Stimulated activated CD8-positive, alpha-beta memory T cell treated with anti-CD3 and anti-CD28 coated beads, Interleukin-4, amount 100 ng/mL, for 4 hours (primary cell): ENCODE measurements at places on chromosomes 2 and 18.

GRCh38 chr18:61732854-61733253, 160.0 kb downstream of the RNF152 start:
- DNase-seq: no peak

GRCh38 chr18:8337211-8337610, 272.0 kb upstream of the RAB12 start:
- DNase-seq: no peak

DNA sequence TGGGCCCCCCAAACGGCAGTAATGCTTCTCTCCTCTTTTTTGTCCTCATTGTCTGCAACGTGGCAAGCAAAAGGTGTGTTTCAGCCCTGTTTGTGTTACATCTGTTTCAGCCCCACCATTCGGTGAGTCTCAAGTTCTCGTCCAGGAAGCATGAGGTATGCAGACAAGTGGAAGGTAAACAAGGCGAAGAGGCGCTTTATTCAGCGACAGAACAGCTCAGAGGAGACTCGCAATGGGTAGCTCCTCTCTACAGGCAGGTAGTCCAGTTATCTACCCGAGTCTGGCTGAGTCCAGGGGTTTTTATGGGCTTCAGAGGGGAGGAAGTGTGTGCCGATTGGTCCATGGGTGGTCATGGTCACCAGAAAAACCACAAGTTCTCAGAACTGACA, 733.4 kb upstream of the CDH7 start:
- DNase-seq: no peak

DNA sequence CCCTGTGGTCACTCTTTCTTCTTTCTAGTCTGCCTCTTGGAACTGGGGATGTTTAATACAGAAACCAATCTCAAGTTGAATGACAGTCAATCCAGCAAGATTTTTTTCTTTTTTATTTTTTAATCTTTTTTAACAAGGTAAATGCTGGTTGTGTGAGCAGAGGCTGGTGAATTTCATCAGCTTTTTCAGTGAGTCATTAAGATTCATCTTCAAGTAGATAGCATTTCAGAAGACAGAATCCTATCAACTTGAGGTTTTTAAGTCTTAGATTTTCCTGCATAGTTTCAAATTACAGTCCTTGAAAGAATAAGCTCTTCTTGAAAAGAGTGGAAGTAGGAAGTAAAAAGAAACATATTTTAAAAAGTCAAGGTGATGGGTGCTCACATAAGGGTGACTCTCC, 12.4 kb downstream of the SLC8A1 start:
- DNase-seq: no peak

DNA sequence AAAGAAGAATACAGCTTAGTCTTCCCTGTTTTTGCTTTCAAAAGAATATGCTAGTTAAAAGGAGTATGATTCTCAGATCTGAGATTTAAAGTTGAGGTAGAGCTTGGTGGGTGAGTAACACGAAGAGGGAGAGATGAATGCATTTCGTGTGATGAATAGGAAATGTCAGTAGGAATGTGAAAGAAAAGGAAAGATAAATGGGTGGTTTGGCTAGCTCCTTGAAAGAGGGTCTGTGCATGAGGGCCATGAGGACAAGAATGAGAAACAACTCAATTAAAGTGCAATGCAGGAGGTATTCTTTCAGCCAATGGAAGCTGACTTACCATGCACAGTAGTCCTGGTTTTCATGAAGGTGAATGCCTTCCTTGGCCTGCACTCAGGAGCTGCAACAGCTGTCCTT, 248.2 kb downstream of the HNMT start:
- DNase-seq: no peak

GRCh38 chr2:238557936-238558335, 131.2 kb downstream of the ASB1 start:
- DNase-seq: no peak

- DNase-seq: no peak
These were observed 53.6 kb upstream of the PKDCC start for GRCh38 chr2:41994233-41994637.

DNA sequence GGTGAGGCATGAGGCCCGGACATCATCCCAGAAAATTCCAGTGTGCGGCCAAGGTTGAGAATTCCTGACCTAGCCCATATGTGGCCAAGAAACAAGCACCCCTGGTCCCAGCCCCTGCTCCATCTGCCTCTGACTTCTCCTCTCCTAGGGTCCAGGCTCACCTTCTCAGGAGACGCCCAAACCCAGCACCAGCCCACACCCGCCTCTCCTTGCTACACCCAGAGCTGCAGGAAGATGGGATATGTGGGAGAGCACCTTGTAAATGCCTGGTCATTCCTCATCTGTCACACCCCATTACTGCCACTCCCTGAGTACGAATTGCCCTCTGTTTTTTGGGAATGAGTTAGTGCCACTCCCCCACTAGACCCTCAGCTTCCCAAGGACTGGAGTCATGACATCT, 7.3 kb upstream of the ATP6V1B1 start:
- no peak for DNase-seq

DNA sequence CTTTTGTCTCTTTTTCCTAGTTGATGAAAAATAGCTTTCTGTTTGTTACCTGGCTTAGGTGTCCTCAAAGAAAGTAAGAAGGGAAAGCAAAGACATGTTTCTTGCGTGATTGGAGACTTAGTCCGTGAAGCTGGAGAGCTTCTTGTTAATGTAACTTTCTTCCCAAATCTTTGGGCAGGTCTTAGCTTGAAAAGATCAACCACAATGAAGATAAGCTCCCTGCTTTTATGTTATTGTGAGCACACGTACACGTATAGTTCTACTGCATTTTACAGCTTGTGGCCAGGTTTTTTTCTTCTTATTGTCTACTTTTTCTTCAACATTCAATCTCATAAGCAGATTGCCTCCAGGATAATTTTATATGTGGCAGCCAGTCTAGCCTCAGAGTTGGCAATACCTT, 99.8 kb downstream of the DIS3L2 start:
- DNase-seq: no peak

- no peak for DNase-seq
These were observed 144.0 kb downstream of the TNS1 start for GRCh38 chr2:217858519-217859491.

- DNase-seq: no peak
These were observed 70.9 kb downstream of the ZNF385B start for GRCh38 chr2:179790235-179791217.

DNA sequence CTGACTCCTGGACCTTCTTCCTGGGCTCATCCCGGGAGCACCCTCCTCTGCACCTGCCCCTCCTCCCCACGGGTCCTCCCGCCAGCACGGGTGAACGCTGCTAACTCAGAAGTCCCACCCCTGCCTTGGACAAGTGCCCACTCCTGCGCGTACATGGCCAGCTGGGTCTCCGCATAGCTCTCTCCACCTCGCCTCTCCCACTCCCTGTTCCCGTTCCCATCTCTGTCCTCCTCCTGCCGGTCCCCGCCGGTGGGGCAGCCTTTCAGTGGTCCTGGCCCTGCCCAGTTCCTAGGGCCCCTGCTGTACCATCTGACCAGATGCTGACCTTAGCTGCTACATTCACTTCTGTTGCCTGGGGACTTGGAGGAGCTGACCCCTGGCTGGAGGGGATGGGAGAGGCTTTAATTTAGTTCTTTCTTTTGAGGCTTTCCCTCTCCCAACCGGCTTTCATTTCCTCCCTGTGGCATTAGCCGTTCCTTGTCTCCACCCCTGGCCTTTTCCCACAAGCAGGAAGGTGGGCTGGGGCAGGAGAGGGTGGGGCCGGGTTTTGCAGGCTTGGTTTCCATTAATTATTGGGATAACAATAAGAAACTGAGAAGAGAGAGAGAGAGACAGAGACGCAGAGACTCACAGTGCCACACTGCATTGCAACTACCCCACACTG, 136.1 kb downstream of the SH3BP4 start:
- DNase-seq: no peak

DNA sequence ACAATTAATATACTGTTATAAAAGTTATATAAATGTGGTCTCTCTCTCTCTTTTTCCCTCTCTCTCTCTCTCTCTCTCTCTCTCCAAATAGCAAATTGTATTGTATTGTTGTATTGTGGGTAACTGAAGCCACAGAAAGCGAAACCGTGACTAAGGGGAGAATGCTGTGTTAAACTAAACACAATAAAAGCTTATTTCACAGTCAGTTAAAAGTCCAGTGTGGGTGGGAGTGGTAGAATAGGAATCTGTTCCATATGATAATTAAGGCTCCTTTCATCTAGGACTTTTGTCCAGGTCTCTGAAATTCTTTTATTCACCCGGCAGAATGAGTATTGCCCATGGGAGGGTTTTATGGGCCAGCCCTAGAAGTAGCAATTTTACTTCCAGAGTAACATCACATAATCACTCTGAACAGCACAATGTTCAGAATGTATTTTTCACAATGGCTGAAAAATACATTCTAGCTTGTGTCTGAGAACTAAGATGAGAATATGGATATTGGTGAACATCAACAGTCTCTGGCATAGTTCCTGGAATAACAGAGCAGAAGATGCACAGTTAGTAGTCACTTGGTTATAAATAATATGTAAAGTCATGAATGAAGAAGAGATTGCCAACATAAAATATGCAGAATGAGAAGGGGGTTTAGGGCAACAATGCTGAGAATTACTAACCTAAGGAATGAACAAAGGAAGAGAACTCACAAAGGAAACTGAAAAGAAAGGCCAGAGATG, 399.1 kb downstream of the PLCL1 start:
- no peak for DNase-seq

DNA sequence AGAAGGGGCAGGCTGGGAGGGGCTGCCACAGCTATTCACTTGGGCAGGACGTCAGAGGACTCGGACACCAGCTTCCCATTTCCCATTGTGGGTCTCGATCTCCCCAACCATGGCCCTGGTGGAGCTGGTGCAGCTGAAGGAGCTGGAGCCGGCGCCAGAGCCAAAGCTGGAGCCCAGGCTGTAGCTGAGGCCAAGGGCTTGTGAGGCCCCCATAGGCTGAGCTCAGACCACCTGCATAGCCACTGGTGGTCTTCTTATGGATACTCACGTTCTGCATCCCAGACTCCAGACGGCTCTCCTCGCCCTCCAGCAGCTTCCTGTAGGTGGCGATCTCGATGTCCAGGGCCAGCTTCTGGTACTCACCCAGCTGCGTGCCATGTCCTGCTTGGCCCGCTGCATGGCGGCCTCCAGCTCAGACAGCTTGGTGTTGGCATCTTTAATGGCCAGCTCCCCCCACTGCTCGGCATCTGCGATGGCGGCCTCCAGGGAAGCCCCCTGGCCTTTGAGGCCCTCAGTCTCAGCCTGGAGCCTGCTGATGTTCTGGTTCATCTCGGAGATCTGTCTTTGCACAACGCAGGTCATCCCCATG, 6.0 kb upstream of the CDK5R2 start:
- DNase-seq: no peak

- DNase-seq: no peak
These were observed 27.2 kb downstream of the MGAT4A start for GRCh38 chr2:98703738-98704137.

- no peak for DNase-seq
These were observed 8.2 kb downstream of the WDFY1 start for GRCh38 chr2:223936862-223937326.

GRCh38 chr18:75247611-75248421, 37.2 kb downstream of the TSHZ1 start:
- no peak for DNase-seq

- DNase-seq: no peak
These were observed 11.4 kb downstream of the ATOH8 start for GRCh38 chr2:85765081-85765731.

GRCh38 chr2:42965196-42965595, 172.8 kb upstream of the HAAO start:
- DNase-seq: no peak

- DNase-seq: no peak
These were observed 37.6 kb downstream of the GPR45 start for GRCh38 chr2:105279126-105279525.

DNA sequence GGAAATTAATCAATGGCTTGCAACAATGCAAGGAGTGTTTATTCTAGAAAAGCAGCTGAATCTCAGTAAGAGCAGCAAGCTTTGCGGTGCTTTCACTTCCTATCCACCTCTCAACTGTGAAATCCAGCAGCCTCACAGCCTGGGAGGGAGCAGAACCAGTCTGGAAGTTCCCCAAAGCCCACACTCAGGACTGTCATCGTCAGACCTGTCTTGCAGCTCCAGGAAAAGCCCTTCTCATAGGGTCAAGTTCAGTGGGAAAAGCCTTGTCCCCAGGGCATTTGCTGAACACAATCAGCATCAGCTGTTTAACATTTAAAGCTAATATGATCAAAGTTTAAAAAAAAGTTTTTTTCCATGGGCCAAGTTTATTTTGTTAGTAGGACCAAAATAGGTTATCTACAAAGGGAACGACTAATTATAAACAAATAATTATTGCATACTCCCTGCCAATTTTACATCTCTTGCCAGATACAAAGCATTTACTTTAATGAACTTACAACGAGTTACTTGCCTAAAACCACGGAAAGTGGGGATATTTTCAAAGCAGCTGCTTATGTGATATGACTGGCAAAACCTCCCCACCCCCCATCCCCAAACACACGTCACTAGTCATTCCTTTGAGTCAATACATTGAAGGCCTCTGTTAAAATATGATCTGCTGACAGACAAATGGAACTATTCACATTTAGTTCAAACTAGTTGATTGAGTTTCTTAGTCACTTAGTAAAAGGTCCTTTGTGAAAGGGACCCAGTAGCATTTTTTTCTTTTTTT, 36.8 kb downstream of the PARD6G start:
- DNase-seq: no peak

GRCh38 chr2:5720426-5720825, 28.2 kb downstream of the SOX11 start:
- DNase-seq: no peak

DNA sequence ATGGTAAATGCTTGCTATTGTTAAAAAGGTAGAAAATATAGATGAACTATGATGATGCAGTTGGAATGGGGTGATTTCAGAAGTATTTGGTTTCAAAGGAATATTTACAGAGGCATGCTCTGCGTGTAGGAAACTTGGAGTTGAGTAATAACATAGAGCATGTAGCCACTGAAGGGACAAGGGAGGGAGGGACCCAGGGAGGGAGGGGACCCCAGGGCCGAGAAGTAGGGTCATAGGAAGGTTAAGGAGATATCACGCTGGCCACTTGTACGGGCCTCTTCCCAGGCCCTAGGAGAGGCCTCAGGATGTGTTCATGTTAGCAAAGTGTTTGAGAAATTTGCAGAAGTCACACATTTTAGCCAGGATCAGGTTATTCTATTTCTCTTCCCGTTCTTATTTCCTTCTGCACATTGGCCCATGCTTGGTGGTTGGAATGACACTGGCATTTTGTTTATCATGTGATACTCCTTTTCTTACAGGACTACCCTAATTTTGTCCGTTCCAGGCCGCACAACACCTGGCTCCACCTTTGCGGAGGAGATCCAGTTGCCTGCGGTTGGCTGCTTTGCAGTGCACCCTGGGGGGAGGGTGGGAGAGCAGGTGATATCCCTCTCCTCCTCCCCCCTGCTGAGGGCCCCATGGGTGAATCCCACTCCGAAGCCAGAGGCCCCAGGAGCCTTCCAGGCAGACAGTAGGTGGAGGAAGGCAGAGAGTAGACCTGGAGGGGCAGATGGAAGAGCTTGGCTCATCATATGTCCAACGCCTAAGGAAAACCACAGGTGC, 16.9 kb upstream of the ACKR3 start:
- DNase-seq: no peak

DNA sequence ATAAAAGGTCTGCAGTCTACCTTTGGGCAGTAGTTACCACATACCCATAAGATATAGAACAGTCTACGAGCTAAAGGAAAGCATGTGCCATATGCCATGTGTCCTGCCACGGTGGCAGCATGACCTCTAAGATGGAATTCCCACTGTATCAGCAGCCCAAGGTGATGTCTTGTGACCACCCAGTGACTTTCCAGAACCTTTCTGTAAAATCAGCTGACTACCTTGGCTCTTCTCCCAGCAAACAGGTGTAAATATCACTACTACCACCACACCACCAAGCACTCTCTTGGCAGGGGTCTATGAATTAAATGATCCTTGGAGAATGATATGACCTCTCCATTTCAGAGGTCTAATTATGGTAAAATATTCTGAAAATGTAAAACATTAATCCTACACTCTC, 99.6 kb downstream of the METTL8 start:
- no peak for DNase-seq
